Fibroblast of skin of abdomen (primary cell): ENCODE measurements at places on chromosomes 12 and 14.

- DNase-seq, result no peak
Observed at GRCh38 chr14:79175671-79176070, 1005.5 kb downstream of the NRXN3 start.

DNA sequence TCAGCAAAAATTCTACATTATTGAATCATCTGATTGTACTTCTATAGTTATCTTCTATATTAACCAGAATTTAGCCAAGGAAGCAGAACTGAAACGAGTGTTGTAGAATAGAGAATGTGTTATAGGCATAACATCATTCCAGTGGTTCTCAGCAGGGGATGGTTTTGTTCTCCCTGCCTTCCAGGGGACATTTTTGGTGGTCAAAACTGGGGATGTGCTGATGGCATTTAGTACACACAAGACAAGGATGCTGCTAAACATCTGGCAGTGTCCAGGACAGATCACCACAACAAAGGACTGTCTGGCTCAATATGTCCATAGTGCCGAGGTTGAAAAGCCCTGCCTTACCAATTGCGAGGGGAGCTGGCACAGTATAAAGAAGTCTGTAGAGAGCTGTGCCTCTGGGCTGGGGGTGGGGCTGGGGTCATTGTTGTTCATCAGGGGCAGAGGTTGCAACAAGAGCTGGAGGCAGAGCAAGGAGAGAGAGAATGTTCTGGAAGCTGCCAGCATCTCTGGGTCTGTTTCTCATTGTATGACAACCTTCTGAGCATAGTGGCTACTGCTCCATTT lies 1472.8 kb downstream of the AACS start:
- peak; percentile 41 for DNase-seq

DNA sequence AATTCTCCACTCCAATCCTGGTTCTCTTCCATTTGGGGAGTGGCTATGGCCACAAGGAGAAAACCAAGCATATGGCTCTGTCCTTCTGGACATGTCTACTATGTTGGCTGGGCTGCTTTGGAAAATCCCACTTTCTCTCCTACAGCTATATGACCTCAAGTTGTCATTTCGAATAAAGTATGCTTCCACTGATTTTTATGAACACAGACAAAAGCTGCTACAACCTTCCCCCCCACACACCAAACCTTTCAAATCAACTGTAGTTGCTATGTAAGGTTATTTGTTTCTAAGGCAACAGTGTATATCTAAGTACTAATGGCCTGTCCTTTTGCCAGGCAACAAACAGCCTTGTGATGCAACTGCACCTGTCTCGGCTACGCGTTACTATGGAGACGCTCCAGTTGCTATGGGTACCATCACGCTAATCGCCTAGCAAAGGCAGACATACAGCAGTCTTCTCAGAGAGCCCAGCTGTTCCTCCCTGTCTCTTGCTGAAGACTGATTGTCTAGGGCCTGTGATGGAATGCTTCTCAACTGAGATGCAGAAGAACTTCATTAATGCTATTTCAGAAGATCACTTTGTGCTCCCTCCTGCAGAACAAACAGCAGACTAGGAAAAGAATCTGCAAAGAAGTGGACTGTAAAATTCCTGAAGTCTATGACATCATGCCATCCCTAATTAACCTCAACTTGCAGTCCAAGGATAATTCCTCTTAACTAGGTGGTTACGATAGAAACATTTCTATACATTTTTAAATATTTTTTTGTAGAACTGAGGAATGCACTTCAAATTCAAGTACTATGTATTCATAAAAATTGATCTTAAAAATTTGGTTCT lies 67.6 kb downstream of the FOXN3 start:
- DNase-seq, result peak; percentile 26

GRCh38 chr12:66984962-66985361 lies 284.2 kb upstream of the CAND1 start:
- DNase-seq, result no peak

GRCh38 chr12:75953312-75953906 lies 78.2 kb downstream of the PHLDA1 start:
- peak; percentile 79 for DNase-seq

DNA sequence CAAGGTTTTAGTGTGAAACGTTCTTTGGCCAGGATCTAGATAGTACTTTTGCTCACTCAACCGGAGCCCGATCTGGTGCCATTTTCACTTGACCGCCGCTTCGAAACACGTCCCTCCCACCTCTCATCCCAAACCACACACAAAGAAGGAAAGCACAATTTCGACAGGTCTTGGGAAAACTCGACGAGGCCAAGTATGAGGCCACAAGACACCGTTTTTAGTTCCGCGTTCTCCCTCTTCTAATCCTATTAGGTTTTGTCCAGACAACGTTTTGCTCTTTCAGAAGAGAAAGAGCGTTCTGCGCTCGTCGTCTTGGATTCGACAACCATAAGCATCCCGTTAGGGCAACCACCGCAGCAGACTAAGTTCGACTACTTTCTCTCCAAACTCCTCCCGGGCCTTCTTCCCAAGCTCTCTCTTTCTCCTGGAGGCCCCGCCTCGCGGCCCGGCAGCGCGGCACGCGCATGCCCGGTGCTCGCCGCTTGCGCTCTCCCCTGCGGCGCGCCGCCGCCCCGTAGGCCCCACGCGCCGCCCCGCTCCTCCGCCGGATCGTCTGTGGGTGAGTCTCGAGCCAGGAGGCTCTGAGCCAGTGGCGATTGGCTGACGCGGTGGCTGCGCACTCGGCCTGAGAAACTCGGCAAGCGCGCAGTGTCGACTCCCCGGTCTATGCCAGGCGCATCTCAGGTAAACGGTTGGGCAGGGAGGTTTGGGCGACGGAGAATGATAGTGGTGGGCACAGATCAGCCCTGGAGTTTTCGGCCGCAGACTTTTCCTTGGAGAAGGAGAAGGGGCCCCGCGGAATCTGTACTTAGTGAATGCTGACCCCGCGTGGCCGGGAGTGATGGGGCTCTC lies at the start of gene MIPOL1:
TSS of gene MIPOL1 (plus strand) at position 517 of the 852 bp plus-strand sequence. CDS start 49,952 bp downstream, outside the sequence.
- DNase-seq, result peak; percentile 92

DNA sequence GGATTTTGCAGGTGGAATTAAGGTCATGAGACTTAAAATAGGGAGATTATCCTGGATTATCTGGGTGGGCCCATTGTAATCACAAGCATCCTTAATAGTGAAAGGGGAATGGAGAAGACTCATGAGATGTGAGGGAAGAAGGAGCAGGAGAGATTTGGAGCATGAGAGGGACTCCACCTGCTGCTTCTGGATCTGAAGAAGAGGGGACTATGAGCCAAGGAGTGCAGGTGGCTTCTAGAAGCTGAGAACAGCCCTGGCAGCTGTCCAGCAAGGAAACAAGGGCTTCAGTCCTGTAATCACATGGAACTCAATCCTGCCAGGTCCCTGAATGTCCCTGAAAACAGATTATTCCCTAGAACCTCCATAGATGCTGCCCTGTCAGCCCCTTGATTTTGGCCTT lies 67.8 kb downstream of the PELI2 start:
- DNase-seq, result no peak

DNA sequence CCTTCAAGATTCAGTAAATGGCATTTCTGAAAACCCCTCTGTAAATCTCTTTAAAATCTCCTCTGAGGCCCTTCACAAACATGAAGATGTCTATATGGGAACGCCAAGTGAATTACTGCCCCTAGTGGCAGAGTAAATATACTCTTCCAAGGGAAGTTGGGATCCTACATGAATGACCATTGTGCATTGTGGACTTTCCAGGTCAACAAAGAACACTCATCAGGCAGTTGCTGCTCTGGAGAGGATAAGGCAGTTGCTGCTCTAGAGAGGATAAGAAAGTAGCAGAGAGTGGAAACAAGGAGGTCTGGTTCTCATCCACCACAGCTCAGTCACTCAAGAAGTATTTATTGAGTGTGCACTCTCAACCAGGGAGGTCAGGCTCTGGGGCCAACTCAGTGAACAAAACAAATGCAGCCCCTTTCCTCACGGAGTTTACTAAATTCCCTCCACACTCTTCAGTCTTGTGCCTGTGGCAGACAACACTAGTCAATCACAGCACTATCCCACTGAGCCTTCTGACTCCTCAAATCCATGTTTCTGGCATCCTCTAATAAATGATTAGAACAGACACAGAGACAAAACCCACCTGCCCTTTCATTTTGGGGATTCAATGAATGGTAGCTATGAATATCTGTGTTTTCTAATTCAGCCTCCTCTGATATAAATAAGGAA lies 52.9 kb downstream of the SVOP start:
- DNase-seq, result no peak

- no peak for DNase-seq
Observed at GRCh38 chr12:114671443-114672411, 12.2 kb downstream of the TBX3 start.

- no peak for DNase-seq
Observed at GRCh38 chr14:26463136-26463535, 134.7 kb downstream of the NOVA1 start.

DNA sequence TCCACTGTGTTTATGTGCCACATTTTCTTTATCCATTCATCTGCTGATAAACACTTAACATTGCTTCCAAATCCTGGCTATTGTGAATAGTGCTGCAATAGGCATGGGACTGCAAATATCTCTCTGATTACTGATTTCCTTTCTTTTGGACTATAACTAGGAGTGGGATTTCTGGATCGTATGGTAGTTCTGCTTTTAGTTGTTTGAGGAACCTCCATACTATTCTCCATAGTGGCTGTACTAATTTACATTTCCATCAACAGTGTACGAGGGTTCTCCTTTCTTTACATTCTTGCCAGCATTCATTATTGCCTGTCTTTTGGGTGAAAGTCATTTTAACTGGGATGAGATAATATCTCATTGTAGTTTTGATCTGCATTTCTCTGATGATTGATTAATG lies 47.6 kb downstream of the TAOK3 start:
- no peak for DNase-seq
